ENCODE measurements at places on chromosomes 11 and 22.

GRCh38 chr22:32106930-32107329, 52.2 kb downstream of the C22orf42 start:
- no peak overlapping the region for H3K4me3 ChIP-seq
- no peaks in the 10 kb centered on the region for H3K4me1 ChIP-seq
- DNase-seq: peak; percentile 76

DNA sequence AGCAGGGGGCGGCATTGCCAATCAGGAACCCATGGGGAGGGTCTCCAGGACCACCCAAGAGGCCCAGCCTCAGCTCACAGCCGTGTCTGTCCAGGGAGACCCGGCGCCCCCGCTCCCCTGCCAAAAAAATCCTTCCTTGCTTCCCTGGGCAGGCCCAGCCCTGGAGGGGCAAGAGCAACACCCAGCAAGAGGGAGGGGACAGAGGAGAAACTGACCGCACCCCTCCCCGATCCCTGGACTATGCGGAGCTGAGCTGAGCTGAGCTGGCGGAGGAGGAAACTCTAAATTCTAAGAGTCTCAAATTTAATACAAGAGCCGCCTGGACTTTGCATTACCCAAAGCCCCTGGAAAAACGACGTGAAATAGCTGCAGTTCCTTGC, 52.0 kb upstream of the SHISAL1 start:
- DNase-seq: no peak
- H3K4me1 ChIP-seq: no peaks in the 10 kb centered on the region
- H3K36me3 ChIP-seq: no peaks in the 10 kb centered on the region
- H3K27ac ChIP-seq: no peak overlapping the region
- H3K27me3 ChIP-seq: no peaks in the 10 kb centered on the region
- H3K4me3 ChIP-seq: no peak overlapping the region

DNA sequence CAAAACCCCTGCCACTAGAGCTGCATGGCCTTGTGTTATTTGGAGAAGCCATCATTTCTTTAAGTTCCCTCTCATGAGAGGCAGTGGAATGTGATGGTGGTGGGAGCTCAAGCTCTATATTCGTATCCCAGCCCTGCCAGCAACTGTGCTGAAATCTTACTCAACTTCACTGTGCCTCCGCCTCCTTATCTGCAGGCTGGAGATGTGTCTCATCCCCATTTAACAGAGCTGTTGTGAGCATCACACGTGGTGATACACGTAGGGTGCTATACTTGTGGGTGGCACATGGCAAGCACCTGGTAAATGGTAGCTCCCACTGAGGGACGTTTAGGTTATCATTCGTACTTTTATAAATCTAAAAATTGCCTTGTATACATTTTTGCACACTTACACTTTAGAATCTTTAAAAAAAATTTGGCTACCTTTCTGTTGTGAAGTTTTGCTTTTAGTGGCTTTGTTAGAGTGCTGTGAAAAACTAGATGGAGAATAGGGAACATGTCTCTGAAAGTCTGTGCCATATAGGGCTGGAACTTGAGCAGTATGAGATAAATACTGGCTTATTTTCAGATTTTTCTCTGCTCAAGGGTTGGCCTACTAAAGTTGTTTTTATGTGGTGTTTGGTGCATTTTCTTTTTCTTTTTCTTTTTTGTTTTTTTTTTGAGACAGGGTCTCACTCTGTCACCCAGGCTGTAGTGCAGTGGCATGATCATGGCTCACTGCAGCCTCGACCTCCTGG, 23.2 kb downstream of the TNRC6B start:
- H3K4me1 ChIP-seq: peaks cover 48% of the 10 kb centered on the region
- DNase-seq: no peak
- H3K36me3 ChIP-seq: peaks cover 2% of the 10 kb centered on the region
- H3K27me3 ChIP-seq: no peaks in the 10 kb centered on the region
- no peak overlapping the region for H3K27ac ChIP-seq
- H3K4me3 ChIP-seq: no peak overlapping the region

DNA sequence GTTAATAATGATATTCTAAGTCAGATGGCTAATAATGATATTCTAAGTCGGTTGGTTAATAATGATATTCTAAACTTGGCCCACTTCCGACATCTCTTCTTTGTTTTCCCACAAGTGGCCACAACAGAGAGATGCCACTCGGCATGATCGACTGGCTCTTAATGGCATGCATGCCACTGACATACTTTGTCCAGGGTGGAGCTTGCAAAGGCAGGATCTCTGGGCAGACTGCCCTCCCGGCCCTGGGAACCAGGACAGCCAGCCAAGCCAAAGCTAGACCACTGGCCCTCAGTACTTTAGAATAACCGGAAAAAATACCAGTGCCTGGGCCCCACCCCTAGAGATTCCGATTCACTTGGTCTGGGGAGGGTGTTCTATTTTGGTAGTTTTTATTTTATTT, 78.1 kb downstream of the KIAA1671 start:
- H3K27ac ChIP-seq: no peak overlapping the region
- H3K4me1 ChIP-seq: peaks cover 18% of the 10 kb centered on the region
- no peaks in the 10 kb centered on the region for H3K27me3 ChIP-seq
- H3K4me3 ChIP-seq: no peak overlapping the region
- no peak for DNase-seq

- peak overlapping the region; percentile 81 for H3K4me3 ChIP-seq
- no peaks in the 10 kb centered on the region for H3K36me3 ChIP-seq
- peak overlapping the region; percentile 81 for H3K27ac ChIP-seq
- peak; percentile 90 for DNase-seq
- peaks cover 30% of the 10 kb centered on the region for H3K4me1 ChIP-seq
- H3K27me3 ChIP-seq: peaks cover 15% of the 10 kb centered on the region
These were observed 2.1 kb upstream of the CPT1A start for GRCh38 chr11:68843703-68844312.

- no peak overlapping the region for H3K4me3 ChIP-seq
- H3K27ac ChIP-seq: no peak overlapping the region
- peaks cover 2% of the 10 kb centered on the region for H3K27me3 ChIP-seq
- no peak for DNase-seq
These were observed 66.8 kb upstream of the E2F8 start for GRCh38 chr11:19307498-19307897.

- no peak overlapping the region for H3K4me3 ChIP-seq
- no peak overlapping the region for H3K27ac ChIP-seq
These were observed 64.1 kb downstream of the C11orf87 start for GRCh38 chr11:109486129-109486528.

DNA sequence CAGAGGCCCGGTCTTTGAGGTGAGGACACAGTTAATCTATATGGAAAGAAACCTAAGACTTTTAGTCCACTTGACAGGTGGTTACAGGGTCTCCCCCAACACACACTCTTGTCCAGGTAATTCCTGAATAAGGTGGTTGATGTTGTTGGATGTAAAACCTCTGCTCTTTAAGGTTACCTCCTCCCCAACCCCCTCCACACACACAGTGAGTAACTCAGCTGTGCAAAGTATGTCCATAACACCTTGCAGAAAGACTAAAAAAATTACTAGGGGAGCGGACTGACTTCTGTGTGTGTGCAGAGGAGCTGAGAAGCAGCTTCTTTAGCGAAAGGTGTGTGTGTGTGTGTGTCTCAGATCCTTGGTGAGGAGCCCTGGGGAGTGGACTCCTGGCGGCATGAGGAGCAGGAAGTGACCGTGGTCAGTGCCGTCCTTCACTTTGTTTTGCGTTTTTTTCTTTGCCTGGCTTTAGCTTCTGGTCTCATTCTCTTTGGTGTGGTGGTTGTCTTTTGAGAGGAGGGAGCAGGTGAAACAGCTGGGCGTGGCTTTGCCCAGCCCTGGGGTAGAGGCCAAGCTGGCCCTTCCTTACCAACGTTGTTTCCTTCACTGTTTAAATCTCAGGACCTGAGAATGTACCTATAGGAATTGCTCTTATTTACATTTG, 1.7 kb downstream of the ZBED4 start:
- H3K36me3 ChIP-seq: peaks cover 14% of the 10 kb centered on the region
- H3K4me1 ChIP-seq: peaks cover 39% of the 10 kb centered on the region
- DNase-seq: peak; percentile 67

- peak overlapping the region; percentile 65 for H3K27ac ChIP-seq
- H3K27me3 ChIP-seq: no peaks in the 10 kb centered on the region
- H3K4me3 ChIP-seq: peak overlapping the region; percentile 47
- peaks cover 26% of the 10 kb centered on the region for H3K36me3 ChIP-seq
- DNase-seq: no peak
These were observed 3.9 kb downstream of the ENDOD1 start for GRCh38 chr11:95093548-95093947.

DNA sequence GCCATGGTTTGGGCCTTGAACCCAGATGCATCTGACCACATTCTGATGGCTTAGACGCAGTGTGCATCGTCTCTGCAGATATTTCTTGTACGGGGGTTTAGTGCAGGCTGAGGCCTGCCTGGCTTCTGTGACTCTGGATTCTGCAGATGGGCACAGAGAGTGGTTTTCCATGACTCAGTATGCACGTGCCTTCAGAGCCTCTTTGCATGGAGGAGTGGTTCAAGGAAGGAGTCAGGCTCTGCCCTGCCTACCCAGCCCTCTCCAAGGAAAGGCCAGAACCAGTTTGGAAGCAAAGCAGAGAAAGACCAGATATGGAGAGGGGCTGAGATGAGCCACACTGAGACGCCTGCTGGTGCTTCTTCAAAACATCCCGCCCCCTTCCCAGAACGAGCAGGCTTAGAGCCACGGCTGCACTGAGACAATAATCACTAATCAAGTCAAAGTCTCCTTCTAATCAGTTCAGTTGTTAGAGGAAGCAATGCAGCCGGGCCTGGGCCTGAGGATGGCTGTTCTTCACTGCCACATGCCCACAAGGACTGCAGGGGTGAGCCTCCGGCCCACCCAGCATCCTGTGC, 308.9 kb downstream of the NXPE2 start:
- H3K36me3 ChIP-seq: no peaks in the 10 kb centered on the region
- no peaks in the 10 kb centered on the region for H3K4me1 ChIP-seq
- DNase-seq: no peak
- H3K27ac ChIP-seq: no peak overlapping the region
- H3K27me3 ChIP-seq: no peaks in the 10 kb centered on the region
- no peak overlapping the region for H3K4me3 ChIP-seq

DNA sequence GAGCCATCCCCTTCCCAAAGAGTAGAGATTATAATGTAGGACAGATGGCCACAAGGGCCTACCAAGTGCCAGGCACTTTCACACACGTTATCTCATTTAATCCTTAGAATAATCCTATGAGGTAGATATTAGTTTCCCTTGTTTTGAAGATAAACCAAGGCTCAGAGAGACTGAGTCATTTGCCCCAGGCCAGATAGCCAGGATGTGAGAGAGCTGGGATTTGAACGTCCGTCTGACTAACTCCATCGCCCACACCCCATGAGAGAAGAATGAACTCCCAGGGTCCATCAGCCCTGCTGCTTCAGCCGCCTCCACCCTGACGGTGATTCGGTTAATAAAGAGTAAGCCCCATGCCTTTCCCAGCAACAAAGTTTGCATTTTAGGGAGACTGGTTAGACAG, 10.7 kb downstream of the PRG3 start:
- H3K27me3 ChIP-seq: no peaks in the 10 kb centered on the region
- DNase-seq: no peak
- no peaks in the 10 kb centered on the region for H3K36me3 ChIP-seq

DNA sequence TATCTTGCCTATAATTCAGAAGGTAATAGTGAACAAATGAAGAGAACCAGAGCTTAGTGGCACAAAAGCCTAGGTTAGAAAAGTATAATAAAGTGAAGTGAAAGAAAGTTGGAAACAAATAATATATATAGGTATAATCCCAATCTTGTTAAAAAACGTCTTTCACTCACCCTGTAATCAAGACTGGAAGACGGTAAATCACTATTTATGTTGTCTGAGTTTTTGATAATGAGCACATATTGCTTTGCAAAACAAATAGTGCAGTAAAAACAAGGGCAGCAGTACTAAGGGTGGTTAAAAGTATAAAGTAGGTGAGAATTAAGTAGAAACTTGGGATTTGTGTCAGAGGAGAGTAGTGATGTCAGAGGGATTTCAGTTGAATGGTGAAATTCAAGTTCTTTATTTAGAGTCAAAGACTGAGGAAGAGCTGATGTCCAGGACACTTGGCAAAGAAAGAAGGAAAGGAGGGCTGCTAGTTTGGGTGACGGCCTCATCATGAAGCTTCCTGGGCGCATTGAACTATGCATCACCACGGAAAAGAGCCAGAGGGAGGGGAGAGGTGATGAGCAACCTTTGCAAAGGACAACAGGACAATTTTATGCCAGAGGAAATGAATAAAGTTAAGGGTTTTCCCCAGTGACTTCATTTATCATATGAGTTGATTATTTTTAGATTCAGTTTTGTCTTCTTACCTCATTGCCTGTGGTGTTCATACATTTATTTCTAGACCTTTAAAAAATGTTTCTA, 11.4 kb downstream of the NCAM1 start:
- H3K27ac ChIP-seq: no peak overlapping the region
- no peaks in the 10 kb centered on the region for H3K4me1 ChIP-seq
- no peak overlapping the region for H3K4me3 ChIP-seq
- DNase-seq: no peak
- H3K36me3 ChIP-seq: no peaks in the 10 kb centered on the region

GRCh38 chr11:117427356-117427874, 99.8 kb downstream of the CEP164 start:
- H3K4me1 ChIP-seq: no peaks in the 10 kb centered on the region
- H3K27me3 ChIP-seq: peaks cover 6% of the 10 kb centered on the region
- H3K4me3 ChIP-seq: no peak overlapping the region
- H3K36me3 ChIP-seq: no peaks in the 10 kb centered on the region
- no peak overlapping the region for H3K27ac ChIP-seq

- no peak overlapping the region for H3K4me3 ChIP-seq
- DNase-seq: no peak
- H3K36me3 ChIP-seq: peaks cover 21% of the 10 kb centered on the region
- H3K27ac ChIP-seq: peak overlapping the region; percentile 92
These were observed 1.6 kb downstream of the SESN3 start for GRCh38 chr11:95229199-95229992.

- no peak for DNase-seq
- no peaks in the 10 kb centered on the region for H3K27me3 ChIP-seq
- no peak overlapping the region for H3K4me3 ChIP-seq
- no peak overlapping the region for H3K27ac ChIP-seq
These were observed 37.3 kb upstream of the TECTA start for GRCh38 chr11:121063728-121064127.

GRCh38 chr11:36635066-36635862, 37.2 kb upstream of the RAG2 start:
- no peaks in the 10 kb centered on the region for H3K36me3 ChIP-seq
- H3K4me3 ChIP-seq: no peak overlapping the region
- H3K27me3 ChIP-seq: peaks cover 2% of the 10 kb centered on the region
- peaks cover 2% of the 10 kb centered on the region for H3K4me1 ChIP-seq

GRCh38 chr11:45051621-45052020, 94.8 kb upstream of the PRDM11 start:
- no peak overlapping the region for H3K27ac ChIP-seq
- no peaks in the 10 kb centered on the region for H3K27me3 ChIP-seq
- H3K4me1 ChIP-seq: no peaks in the 10 kb centered on the region
- no peaks in the 10 kb centered on the region for H3K36me3 ChIP-seq
- no peak for DNase-seq

DNA sequence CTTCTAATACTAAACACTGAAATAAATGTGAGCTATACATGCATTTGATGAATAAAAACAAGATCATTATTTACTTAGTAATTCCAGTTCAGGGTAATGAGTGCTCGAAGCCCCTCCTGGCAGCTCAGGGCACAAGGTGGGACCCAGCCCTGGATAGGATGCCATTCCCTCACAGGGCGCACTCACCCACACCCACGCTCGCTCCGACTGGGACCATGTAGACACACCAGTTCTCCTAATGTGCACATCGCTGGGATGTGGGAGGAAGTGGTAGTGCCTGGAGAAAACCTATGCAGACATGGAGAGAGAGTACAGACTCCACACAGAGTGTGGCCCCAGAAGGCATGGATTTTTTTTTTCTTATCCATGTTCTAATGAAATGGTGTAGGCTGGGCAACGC, 44.5 kb upstream of the RASSF10 start:
- H3K27me3 ChIP-seq: peaks cover 13% of the 10 kb centered on the region
- H3K4me1 ChIP-seq: no peaks in the 10 kb centered on the region
- H3K4me3 ChIP-seq: no peak overlapping the region
- no peaks in the 10 kb centered on the region for H3K36me3 ChIP-seq
- DNase-seq: no peak

- peak overlapping the region; percentile 70 for H3K4me3 ChIP-seq
- no peak for DNase-seq
- peaks cover 5% of the 10 kb centered on the region for H3K36me3 ChIP-seq
These were observed 51.9 kb upstream of the EED start for GRCh38 chr11:86192519-86193257.

Data from activated CD4-positive, alpha-beta T cell treated with anti-CD3 and anti-CD28 coated beads, Interleukin-2, amount 10 ng/mL, durations not matched to agents 24 days and 14 days (primary cell).